Activated T-helper 2 cell treated with anti-CD3 and anti-CD28 coated beads, Interferon-gamma antibody, Interleukin-2, Interleukin-4, amounts not matched to agents 10 μg/mL and 5 μg/mL and 100 μg/mL, durations not matched to agents 14 hours and 24 hours and 36 hours (primary cell): ENCODE measurements at places on chromosomes 1 and 21.

- peak; percentile 22 for DNase-seq
Observed at GRCh38 chr1:96845464-96845863, 123.9 kb downstream of the PTBP2 start.

DNA sequence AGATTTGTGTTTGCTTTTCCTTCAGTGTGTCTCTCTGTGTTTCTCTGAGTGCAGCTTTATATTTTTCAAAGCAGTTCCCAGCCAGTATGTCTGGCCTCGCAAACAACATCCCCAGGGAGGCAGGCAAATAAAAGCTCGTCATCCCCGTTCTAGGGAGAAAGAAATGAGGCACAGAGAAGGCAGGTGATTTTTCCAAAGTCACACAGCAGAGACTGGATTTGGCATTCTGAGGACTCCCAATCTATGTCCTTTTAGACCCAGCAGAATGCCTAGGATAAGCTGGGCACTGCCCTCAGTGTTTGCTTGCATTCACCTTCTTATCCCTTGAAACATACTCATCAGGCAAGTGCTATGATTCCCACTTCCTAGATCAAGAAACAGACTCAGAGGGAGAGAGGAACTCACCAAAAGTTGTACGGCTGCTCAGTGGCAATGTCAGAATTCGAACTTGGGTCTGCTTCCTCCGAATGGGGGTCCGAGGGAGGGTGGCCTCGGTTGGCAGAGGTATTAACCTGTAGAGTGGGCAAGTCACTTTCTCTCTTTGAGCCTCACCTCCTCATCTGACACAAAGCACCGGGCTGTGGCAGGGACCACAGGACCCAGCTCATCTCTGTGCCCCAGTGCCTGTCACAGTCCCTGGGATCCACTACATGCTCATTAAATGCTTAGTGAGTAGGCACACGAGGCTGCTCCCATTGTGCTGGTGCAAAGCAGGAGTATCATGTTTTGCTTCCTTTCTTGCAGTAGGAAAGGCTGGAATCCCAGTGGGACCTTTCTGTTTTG, 4.2 kb downstream of the RAP1GAP start:
- no peak for DNase-seq

DNA sequence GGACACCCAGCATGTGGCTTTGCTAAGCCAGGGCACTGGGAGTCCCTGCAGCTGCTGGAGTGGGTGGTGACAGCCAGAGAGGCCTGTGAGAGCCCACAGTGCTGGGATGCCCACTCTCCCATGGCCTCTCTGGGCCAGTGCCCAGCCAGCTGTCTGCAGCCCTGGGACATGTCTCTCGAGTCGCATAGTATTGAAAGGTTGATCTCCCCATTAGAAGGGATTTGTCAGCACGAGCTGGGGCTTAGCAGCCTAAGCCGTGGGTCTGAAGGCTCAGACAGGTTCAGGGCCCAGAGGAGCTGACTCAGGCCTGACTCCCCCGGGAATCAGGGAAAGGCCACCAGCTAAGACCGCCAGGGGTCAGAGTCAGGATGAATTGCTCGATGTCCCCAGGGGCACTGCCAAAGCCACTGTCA, 53.5 kb downstream of the FOXD2 start:
- DNase-seq: no peak

DNA sequence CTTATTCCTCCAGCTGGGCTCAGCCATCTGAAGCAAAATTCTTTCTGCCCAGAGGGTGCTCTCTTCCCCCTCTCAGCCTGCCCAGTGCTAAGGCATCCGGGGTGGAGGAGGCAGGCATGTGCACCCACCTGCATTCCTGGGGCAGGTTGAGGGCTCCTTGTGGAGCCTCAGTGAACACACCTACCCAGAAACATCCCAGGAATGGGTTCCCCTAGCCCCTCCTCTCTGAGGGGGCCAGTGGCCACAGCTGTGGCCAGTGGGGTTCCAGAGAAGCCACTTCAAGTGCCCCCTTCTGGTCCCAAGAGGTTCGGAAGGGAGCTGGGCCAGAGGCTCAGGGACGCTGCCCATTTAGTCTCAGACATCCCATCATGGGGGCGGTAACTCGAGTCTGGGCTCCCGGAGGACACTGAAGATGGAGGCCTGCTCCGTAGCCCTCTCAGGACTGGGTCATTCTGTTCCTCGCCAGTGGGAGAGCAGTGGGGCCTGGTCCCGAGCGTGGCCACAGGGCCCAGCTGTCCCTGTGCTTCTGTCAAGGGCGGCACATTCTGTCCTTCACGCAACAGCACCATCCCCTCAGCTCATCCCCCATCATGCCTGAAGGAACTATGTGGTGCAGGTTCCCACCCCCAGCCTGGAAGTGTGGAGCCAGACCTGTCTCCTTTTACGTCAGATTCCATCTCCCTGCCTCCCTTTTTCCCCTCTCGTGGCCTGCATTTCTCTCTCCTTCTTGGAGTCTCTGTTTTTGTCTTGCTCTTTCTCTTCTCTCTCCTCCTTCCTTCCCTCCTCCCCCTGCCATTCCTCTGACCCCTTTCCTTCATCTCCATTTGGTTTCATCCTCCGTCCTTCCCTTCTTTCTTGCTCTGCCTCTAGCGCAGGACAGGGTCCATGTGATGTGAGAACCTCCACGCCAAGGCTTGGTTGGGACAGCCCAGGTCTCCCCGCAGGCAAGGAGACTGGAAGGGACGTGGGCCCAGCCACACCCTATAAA, 49.6 kb upstream of the KDM4A start:
- no peak for DNase-seq

DNA sequence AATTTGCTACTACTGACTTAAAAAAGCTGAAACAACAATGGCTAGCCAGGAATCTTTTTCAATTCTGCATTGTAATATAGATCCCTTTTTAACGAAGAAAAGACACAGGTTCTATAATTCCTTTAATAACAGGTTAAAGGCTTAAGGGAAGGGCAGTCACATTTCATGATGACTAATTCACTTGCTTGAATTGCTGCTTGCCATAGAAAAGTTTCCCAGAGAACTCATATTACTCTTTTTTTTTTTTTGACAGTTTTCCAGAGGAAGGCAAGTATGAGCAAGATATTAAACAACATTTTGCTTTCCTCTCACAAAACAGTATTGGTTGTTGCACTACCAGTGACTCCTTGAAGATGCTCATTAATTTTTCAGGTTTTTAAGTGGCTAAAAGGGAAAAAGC, 60.9 kb downstream of the IL23R start:
- DNase-seq: no peak

- no peak for DNase-seq
Observed at GRCh38 chr1:164967300-164967699, 389.2 kb downstream of the LMX1A start.

DNA sequence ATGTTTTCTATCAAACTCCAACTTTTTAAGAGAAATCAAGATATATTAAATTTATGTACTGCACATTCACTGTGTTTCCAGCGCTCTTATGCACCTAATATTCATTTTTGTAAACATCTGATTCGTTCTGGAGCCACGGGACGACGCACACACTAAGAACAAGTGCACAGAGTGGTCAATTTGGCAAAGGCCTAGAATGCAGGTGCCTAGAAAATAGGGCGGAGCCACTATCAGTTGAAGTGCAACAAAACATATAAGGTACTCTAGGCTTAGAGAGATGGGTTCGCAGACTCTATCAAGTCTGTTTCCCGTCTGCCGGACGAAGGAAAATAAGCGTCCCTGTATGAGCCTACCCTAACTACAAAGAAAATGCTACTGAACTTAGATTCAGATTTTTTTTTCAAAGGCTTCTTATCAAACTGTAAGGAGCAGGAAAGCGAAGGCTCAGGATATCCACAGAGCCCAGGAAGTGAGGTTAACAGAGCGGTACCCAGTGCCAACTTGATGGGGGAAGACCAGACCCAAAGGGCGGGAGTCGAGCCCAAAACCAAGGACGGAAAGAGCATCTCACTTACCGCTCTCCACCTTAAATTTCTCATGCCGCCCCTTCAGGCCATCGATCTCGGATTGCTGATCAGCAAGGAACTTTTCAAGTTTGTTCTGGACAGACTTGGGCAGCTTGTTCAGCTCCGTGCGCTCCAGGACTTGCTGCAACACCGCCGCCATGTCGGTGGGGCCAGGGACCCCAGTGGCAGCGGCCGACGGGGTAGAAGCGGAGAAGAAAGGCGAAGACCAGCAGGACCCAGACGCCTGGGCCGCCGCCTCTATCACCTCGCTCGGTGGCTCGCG, 526 bp downstream of the TPR start:
- peak; percentile 32 for DNase-seq

- no peak for DNase-seq
Observed at GRCh38 chr1:162187687-162188276, 118.3 kb downstream of the NOS1AP start.

GRCh38 chr1:234844479-234845031, 234.6 kb upstream of the IRF2BP2 start:
- no peak for DNase-seq

DNA sequence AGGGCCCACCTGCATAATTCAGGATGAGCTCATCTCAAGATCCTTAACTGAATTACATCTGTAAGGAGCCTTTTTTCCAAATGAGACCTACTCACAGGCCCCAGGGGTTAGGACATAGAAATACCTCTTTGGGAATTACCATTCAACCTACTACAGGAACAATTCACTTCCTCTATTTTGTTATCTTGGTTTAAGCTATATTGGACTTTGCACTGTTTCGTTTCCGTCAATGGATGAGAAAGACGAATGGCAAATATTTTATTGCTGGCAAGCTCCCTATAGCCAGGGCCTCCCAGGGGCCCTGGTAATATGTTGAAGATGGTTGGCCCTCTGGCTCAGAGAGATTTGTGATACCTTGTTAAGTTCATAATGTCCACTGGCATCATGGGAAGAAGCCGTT, 384.2 kb upstream of the DUSP10 start:
- DNase-seq: no peak

GRCh38 chr1:55827350-55827749, 612.2 kb upstream of the USP24 start:
- DNase-seq: no peak

- no peak for DNase-seq
Observed at GRCh38 chr1:234538930-234539649, 60.1 kb upstream of the TARBP1 start.

- DNase-seq: no peak
Observed at GRCh38 chr1:95699149-95699953, 465.3 kb downstream of the RWDD3 start.

DNA sequence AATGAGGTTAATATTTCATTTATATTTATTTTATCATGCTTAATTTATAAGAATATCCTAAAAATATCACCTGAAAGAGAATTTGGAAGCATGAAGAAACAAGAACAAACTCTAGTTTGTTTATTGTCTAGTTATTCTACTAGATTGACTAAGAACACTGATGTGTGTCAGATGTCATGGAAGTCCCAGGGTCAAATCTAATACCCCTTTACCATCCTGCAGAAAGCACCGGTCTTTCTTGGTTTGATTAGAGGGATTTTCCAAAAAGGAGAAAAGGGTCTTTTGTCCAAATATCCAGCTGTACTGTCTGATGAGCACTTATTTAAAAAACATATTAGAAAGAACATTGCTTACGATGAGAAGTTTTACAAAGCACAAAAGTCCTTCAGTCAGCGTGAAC, 20.7 kb upstream of the CR2 start:
- no peak for DNase-seq

- no peak for DNase-seq
Observed at GRCh38 chr21:29396951-29397455, 98.3 kb downstream of the BACH1 start.

- DNase-seq: no peak
Observed at GRCh38 chr1:6200188-6200809, 904 bp upstream of the RPL22 start.

- DNase-seq: no peak
Observed at GRCh38 chr1:54987427-54987826, 7.0 kb downstream of the TMEM61 start.

DNA sequence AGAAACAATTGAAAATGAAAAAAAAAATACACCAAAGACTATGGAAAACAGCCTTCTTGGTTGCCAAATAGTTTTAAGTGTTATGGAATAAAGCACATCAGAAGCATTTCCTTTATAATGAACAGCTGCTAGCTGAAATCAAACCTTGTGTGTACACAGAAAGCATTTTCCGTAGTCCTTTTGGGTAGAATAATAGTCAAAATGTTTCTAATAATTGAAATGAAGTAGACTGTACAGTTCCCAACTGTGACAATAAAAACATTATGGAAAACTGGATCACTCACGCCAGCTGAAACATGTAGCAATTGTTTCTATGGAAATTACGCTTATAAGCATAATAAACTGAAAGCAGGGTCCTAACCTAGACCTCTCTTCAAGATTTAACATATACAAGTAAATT, 856.3 kb upstream of the B3GALT2 start:
- DNase-seq: no peak

DNA sequence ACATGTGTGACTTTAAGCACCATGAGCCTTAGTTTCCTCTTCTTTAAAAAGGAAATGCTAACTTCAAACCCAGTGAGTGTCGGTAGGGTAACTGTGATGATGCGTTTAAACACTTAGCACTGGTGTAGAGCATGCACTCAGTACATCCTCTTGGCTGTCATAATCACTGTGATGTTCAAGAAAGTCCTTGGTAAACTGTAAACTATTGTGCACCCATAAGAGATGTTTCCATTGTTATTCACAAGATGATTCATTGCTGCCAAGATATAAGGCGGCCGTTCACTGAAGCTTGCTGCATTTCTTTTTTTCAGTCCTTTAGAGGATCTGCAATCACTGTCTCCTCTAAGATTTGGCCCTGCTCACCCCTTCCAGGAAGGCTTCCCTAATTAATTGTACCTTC, 61.8 kb upstream of the DAB1 start:
- no peak for DNase-seq

- DNase-seq: no peak
Observed at GRCh38 chr1:201945157-201945556, 1.2 kb downstream of the LMOD1 start.

DNA sequence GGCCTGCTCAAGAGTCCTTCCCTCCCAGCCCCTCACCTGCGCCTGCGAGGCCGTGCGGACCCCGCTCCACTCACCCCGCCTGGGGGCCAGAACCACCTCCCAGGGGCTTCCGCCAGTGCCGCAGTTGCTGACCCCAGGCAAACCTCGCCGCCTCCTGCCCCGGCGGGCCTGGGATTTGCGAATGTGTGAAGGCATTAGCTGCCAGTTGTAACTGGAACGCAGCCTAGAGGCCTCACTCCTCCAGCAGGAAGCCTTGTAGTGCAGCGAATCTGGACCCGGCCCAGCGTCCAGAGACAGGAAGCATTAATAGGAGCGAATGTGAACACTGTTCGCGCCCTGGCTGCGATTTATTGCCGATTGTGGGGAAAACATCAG, 140.9 kb upstream of the ARHGEF16 start:
- no peak for DNase-seq

DNA sequence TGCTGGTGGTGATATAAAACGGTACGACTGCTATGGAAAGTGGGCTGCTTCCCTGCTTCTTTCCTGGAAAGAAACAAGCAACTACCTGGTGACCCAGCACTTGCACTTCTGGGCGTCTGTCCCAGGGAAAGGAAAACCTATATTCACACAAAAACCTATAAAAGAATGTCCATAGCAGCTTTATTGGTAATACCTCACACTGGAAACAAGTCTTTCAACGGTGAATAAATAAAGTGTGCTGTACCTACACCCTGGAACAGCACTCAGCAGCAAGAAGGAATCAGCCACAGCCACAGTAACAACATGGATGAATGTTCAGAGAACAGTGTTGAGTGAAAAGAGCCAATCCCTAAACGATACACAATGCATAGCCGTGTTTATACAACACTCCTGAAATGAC, 19.9 kb downstream of the SLC19A1 start:
- DNase-seq: no peak
